ENCODE measurements at places on chromosomes 6 and 20.

GRCh38 chr6:109793792-109794191 is 102.7 kb downstream of the FIG4 start:
- peak; percentile 89 for DNase-seq

DNA sequence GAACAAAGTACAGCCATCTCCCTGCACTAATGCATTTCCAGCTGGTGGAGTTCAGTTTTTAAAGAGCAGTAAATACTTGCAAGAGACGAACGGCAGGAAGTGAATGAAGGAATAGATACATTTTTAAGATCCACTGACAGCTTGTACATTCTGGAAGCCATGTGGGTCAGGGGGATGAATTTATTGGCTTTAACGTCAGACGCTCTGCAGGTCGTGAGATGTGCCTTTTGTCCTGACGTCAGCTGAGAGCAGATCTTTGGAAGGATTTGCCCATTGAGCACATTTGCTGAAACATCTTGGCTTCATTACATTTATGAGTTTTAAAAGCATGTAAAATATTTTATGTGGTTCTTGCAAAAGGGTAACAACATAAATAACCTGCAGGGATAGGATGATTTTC is 29.5 kb upstream of the SALL4 start:
- DNase-seq, result peak; percentile 92

DNA sequence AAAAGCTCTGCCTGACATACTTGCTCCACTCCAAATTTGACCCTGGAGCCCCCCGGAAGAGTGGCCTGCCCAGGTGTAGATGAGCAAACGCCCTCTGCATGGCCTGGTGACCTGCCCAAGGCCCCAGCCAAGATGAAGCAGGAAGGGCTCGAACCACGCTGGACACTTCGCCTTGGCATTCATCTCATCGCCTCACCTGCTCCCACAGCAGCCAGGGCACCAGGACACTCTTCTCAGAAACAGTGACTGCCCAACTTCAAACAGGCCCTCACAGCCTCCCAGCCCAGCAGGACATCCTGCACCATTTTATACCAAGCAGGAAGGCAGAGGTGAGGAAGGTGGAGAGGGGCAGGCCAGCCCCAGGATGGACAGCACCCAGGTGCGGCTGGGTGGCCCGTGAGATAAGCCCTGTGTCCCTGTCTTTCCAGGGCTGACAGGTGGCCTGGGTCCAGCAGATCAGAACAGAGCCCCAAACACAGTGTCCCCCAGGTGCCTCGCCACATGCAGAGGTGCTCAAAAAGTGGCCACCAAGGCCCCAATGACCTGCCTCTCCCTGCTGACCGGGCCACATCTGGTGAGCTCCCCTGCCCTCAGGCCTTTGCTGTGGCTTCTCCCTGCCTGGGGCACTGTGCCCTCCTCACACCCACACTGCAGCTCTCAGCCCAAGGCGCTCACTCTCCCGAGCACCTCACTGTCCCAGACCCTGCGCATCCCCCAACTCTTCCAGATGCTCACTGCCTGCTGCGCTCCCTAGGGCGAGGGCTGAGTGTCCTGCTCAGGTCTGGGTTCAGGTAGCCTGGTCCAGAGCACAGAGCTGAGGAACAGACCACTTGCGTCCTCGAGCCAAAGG is 7.2 kb downstream of the ACSS1 start:
- DNase-seq, result no peak

- no peak for DNase-seq
These were observed 260.4 kb downstream of the PTPRK start for GRCh38 chr6:128259730-128260685.

- DNase-seq, result no peak
These were observed 258.6 kb downstream of the SOD2 start for GRCh38 chr6:159434410-159434809.

- no peak for DNase-seq
These were observed 19.8 kb downstream of the GCM1 start for GRCh38 chr6:53128842-53129241.

- no peak for DNase-seq
These were observed 905 bp downstream of the PPARD start for GRCh38 chr6:35343092-35343834.

Measured in fibroblast of skin of left quadriceps (primary cell).